ENCODE measurements at places on chromosomes 1 and 21.
A peak's percentile ranks its signal among the peaks of the same experiment; 100 is the strongest.

DNA sequence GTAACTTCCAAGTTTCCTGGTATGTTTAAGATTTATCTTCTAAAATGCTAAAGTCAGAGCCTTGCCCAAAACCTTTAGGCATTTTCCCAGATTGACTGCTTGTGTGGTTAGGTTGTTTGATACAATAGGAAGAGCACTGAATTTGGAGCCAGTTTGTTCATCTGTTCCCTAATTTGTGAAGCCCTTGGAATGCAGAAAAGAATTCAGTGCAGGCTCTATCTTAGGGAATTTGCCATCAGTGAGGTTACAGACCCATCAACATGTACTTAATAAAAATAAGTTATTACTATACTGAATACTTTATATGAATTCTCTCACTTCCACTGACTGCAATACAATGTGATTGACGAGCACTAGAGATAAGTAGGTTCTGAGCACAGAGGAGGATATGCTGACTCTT, 120.2 kb downstream of the PIK3R3 start:
- DNase-seq, result no peak

- DNase-seq, result no peak
Observed at GRCh38 chr1:172499636-172500141, 33.3 kb upstream of the SUCO start.

DNA sequence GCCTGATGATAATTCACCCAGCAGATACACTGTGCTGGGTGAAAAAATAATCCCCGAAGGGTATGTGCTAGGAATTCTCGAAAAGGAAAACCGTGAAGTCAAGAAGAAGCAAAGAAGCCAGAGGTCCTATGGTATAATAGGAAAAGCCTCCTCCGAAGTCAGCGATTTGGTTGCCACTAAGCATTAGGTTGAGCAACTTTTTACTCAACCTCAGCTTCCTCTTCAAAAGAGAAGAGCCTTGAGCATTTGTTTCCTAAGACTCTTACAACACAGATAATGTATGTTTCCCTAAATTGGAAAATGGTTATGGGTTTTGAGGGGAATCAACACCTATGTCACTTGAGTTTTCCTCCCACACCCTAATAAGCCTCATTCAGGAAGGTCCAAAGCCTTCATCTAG, 21.3 kb upstream of the MNDA start:
- no peak for DNase-seq

DNA sequence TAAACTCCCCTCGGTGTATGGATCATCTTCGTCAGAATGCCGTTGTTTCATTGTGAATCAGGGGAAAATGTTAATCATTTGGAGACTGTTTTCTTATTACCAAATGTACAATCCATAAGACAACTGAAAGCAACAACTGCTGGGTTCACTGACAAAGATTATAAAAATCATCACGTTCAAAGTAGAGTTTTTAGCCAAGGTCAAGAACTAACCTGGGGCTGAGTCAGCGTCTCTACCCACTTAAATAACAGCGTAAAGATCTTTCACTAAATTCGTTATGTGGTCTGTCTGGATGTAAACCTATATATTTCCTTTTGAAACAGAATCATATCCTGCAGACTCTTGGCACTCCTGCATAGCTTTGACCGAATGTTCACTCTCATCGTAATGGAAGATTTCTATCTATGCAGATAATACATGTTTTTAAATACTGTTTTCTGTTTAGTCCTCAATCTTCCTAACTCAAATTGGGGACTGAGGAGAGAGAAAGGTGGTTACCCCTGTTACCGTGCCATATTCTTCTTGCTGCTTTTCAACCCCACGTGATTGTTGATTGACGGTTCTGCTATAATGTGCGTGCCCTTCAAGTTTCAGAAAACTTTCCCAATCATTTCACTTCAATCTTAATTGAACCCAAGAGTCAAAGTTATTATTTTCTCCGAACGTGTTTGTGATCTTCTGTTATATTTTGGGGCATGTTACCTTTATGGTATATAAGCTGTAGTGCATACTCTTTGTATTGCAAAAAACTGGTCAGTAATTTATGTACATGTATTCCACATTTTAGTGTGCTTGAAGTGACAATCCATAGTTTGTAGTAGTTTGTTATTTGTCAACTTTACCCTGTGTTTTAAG, 15.6 kb upstream of the NCMAP start:
- DNase-seq, result no peak

DNA sequence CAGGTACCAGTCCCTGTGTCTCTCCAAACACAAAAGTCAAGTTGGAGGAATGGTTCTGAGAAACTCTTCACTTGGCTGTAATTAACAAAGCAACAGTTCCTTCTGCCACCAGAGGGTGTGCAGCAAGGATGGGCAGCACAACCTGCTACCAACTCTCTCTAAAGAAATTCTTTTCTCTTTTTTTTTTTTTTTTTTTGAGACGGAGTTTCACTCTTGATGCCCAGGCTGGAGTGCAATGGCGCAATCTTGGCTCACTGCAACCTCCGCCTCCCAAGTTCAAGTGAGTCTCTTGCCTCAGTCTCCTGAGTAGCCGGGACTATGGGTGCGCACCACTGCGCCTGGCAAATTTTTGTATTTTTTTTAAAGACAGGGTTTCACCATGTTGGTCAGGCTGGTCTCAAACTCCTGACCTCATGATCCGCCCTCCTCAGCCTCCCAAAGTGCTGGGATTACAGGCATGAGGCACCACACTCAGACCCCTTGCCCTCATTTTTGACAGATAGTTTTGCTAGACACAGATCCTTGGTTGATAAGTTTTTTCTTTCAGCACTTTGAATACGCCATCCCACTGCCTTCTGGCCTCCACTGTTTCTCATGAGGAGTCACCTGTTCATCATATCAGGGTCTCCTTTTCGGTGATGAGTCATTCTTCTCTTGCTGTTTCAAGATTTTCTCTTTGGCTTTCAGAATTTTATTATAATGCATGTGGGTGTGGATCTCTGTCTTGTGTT, 12.1 kb upstream of the DEGS1 start:
- DNase-seq, result no peak

DNA sequence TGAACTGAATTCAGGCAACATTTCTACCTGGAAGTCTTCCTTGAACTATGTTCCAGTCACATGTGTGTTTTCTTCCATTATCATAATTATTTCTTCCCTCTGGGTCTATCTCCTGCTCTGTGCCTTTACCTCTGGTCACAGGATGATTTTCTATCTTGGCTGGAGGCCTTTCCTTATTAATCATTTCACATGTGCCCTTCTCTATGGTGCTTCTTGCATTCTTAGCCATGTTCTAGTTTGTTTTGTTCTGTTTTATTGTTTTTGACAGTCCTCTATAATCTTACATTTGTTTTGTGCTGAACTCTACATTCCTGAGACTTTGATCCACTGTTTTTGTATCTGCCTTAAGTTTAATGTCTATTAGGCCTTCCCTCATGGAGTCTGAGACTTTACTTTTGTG, 51.0 kb downstream of the SGIP1 start:
- DNase-seq, result no peak

- no peak for DNase-seq
Observed at GRCh38 chr1:67652800-67653199, 32.2 kb upstream of the GADD45A start.

DNA sequence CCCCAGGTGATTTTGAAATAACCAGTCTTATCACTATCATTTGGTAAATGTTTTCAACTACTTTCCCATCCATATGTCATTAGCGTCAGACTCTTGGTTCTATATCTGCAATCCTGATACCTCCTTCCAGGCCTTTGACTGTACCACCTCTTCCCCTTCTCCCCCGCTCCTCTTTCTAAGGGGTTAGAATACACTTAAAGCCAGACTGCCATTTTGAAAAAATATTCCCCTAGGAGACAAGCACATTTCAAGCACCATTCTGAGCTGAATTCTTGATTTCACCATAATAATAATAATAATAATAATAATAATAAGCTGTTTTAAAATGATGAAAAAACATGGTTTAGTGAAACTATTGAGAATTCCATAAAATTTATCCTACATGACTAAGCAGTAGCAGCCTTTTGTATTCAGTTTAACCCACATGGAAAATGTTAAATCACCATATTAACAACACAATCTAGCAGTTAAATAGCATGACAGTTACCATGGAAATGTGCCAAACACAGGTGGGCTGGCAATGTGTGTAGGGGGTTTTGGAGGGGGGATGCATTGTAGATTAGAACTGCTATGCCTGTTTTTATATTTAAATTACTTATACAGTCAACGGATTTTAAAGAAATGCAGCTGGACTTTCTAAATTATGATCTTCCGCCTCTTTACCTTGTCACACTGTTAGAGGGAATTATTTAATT, 480.2 kb upstream of the DEPDC1 start:
- no peak for DNase-seq

GRCh38 chr1:193657552-193657951, 471.1 kb upstream of the B3GALT2 start:
- DNase-seq, result no peak

DNA sequence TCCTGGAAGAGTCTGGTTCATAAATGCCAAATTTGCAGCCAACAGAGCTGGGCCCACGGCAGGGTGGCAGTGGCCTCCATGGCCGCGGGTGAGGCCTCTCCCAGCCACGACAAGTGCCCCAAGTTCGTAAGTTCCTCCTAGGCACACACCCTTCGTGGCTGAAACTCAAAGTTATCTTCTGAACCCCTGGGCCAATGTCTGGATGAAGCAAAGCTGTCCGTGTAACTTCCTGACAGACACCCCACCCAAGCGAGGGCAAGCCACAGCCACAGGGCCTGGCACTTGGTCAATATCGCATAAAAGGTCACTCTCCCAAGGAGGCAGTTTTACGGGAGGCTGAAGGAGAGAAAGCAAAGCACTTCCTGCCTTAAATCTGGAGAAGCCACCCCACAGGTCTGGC, 27.8 kb upstream of the GPR153 start:
- DNase-seq, result no peak

GRCh38 chr1:182488803-182489202, 38.9 kb downstream of the RGSL1 start:
- no peak for DNase-seq

- no peak for DNase-seq
Observed at GRCh38 chr21:16571594-16571993, 841.8 kb downstream of the USP25 start.

- DNase-seq, result no peak
Observed at GRCh38 chr1:36776256-36776655, 258.1 kb downstream of the GRIK3 start.

GRCh38 chr1:233031521-233031920, 81.1 kb downstream of the NTPCR start:
- no peak for DNase-seq

DNA sequence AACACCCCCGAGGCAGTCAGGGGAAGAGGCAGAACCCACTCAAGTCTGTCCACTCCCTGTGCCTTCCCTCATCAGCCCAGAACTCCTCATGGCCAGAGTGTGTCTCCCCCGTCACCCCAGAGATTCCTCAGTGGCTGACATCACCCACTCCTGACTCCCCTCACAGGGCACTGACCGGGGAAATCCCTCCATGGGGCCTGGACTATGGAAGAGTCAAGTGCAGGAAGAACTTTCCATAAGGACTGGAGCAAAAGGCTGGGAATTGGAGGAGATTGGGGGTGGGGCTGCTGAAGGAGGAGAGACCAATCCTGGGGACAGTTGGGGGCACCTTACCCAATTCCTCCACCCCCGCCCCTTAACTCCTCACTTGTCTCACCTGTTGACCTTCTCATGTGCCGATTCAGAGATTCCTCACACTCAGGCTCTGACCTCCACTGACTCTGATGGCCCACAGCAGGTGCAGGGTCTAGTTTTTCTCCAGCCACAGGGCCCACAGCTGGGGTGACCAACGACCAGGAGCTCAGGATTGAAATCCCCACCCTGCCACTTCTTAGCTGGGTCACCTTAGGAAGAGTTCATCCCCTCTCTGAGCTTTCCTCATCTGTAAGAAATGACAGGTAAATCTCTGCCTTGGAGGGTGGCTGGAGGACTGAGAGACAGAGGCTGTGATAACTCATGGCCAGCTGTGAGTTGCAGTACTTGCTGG, 481 bp upstream of the EXTL1 start:
- no peak for DNase-seq

DNA sequence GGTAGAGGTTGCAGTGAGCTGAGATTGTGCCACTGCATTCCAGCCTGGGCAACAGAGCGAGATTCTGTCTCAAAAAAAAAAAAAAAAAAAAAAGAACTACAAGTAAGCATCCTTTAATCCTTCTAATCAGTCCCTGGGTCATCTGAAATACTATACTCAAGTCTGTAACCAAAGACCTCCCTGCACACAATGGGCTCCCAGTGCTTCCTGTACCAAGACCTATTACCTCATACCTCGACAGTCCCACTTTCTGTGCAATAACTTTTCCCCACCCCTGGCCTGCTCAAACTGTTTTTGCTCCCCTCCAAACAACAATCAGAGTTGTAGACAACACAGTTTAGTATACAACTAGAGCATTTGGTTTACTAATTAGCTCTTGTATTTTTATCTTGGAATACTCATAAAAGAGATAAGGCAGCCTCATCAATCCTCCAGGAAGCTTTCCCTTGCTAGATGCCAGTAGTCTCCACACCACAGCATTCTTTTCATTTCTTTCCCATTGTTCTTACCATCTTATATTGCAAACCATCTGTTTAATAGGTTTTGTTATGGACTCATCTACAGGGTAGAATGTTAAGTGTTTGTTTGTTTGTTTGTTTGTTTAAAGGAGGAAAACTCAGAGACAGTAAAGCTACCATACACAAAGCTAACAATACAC, 19.2 kb upstream of the RLF start:
- DNase-seq, result no peak

DNA sequence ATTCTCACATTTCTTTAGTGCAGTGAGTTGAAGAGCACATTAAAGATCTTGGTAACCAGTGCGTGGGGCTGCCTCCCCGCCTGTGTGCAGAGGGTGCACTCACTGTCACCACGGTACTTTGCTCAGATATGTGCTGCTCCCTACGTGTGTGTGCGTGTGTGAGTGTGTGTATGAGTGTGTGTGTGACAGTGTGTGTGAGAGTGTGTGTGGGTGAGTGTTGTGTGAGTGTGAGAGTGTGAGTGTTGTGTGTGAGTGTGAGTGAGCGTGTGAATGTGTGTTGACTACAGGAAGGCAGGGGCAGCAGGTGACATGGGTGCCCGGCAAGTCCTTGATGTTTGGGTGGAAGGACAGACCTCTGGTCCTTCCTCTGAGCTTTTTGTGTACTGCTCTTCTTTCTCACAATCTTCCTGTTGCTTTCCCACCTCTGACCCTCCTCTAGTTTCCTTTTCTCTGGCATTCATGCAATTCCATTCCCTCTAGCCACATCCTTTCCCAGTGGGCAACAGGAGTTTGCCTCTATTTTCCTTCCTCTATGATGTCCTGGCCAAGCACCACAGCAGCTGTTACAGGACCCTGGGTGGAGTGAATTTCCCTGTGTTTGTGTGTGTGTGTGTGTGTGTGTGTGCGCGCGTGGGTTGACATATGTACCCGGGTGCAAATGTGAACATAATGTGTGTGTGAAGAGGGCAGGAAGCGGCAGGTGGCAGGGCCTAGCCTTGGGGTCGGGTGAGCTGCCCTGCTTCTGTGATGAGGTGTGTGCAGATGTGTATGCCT, 19.8 kb downstream of the LHX4 start:
- no peak for DNase-seq

DNA sequence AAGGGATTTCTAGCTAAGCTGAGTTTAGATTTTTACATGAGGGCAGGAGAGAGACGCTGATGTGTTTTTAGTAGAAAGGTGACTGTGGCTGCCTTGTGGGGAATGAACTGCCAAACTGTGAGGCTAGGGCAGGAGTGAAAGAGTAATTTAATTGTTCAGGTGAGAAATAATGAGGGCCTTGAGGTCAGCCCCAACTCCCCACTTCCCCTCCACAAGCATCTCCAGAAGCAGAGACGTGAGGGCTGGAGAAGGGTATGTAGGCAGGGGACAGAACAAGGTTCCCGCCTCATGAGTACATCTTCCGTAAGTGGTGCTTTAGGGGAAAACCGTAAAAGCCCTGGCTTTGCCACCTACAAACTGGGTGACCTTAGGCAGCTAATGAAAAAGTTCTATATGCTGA, 70.8 kb downstream of the WARS2 start:
- DNase-seq, result no peak

GRCh38 chr1:43934101-43934985, 742 bp downstream of the ARTN start:
- DNase-seq, result peak; percentile 37

All from NCI-H2081 treated with DMSO at 0.1 percent for 48 hours (cell line).